Activated gamma-delta T cell treated with Interleukin-2 at 50 U/mL for 16 hours (primary cell): ENCODE measurements at places on chromosomes 7 and 10.

- no peak for DNase-seq
These were observed 684.9 kb upstream of the ANKRD30A start for GRCh38 chr10:36440539-36440938.

DNA sequence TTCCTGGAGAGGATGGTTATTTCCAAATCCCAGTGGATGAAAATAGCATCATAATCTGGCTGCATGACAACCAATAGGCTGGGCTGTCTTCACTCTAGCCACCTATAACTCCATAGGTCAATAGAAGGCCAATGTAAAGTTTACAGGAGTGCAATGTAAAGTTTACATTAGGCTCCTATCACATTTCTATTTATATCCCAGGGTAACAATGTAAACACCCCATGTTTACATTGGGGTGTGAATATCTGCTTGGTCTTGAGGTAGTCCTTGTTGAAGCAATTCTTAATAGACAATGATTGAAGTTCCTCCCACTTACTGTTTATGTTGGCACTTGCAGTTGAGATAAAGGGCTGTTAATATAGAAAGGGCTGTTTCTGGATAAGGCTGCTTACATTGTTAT, 21.5 kb downstream of the CH25H start:
- DNase-seq, result no peak

DNA sequence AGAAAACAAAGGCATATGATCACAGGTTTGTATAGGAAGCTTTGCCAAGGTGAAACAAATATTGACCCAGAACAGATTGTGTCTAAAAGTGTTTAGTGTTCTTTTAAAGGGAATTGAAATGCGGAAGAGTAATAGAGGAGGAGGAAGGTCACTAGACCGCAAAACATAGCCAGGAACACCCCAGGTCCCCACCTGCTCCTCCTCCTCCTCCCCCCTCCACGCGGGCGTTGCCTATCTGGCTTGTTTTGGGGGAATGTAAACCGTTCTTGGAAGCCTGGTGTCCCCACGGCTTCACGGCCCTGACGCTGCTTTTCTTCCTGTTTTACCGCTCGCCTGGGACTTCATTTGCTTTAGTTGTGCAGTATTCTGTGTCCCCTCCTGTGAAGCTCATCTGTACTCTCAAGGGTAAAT, 81.0 kb upstream of the PFKP start:
- DNase-seq, result no peak

GRCh38 chr7:11638011-11638774, 193.8 kb downstream of the THSD7A start:
- DNase-seq, result no peak

DNA sequence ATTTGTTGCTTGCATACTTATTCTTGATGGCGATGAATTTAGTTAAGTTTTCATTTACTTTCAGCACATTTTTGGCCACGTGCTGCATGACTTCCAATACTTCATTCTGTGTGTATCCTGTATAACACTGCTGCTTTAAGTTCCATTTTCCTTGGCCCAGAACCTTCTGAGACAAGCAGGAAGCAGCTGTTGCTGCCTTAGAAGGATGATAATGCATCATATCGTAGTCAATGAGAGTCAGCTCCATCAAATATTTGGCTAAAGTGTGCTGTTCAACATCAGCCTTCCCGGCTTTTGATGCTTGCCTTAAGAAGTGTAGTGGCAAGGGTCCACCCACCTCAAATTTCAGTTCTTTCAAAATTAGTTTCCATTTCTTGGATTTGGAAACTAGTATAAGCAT, 59.2 kb upstream of the GLCCI1 start:
- DNase-seq, result no peak

DNA sequence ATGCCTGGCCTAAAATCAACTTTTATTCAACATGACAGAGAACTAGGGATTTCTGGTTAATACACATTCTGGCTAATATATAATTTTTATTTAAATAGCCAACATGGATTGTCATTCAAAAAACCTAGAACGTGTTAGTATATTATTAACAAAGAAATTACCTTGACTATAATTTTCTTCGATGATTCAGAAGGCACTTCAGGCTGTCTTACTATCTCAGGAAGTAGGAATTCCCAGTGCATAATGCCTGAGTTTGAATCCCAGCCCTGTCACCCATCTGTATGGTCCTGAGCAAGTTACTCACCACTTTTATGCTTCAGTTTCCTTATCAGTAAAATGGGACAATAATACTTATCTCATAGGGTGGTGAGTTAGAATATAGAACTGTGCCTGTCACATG, 106.2 kb downstream of the SORCS1 start:
- DNase-seq, result no peak

DNA sequence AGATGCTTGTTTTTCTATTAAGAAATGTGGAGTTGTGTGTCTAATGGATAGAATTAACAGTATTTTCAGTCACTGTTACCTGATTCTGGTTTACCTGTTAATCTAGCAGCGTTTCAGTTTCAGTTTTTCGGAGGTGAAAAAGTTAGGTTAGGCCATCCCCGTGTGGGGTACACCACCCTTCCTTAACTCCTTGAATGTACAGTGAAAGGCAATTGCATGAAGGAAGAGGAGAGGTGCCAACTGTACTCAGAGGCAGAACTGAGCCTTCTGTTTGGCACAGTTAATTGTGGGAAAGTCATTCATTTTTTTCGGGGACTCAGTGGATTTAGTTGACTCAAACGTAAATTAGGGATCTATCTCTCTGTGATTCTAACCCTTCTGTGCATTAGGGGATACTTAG, 35.5 kb downstream of the RPA3 start:
- DNase-seq, result no peak

DNA sequence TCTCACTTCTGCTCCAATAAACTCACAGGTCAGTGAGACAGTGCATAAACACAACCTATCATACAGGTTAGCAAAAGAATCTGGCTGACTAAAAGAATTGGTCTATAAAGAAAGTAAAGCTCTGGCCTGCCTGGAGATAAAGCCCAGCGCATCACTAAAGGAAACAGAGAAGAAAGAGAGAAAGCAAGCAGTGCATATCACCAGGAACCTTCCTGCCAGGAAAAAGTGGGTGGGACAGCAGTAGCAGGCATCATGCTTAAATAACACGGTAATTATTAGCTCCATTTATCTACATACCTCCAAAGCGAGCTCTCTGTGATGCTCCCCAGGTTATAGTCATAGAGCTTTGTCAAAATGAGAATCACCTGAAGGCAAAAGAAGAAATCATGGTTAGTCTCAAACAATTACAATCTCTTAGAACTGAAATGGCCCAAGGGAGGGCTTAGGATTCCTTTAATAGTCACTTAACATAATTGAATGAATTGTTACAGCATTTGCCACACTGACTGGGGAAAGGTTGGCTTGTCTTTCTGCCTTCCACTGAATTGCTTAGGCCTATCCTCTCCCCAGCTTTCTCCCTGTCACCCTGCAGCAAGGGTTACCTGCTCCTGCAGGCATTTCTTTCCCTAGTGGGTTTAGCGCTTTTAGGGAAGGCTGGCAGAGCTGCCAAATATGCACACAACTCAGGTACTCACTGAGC, 208.1 kb downstream of the SORCS1 start:
- DNase-seq, result no peak

DNA sequence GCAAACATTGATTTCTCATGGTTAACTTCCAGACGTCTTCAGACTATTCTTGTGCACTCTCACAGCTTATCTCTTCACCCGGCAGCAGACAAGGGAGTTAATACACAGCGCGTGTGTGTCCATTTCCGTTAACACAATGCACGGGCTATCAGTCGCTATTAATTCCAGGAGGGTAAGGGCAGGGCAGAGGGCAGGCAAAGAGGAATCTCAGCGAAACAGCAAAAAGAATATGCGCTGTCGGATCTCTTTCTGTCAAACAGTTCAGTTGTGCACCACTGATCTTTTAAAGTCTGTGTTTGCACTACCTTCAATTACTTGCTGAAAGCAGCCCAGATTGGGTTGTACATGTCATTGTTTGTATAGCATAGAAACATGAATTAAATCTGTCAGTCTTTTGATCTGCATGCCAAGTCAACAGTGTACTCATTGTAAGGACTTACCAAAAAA, 41.1 kb upstream of the CABCOCO1 start:
- no peak for DNase-seq

- no peak for DNase-seq
These were observed 101.6 kb downstream of the RNF133 start for GRCh38 chr7:122597277-122597676.

GRCh38 chr10:80281292-80281691, 8.2 kb downstream of the MAT1A start:
- no peak for DNase-seq

DNA sequence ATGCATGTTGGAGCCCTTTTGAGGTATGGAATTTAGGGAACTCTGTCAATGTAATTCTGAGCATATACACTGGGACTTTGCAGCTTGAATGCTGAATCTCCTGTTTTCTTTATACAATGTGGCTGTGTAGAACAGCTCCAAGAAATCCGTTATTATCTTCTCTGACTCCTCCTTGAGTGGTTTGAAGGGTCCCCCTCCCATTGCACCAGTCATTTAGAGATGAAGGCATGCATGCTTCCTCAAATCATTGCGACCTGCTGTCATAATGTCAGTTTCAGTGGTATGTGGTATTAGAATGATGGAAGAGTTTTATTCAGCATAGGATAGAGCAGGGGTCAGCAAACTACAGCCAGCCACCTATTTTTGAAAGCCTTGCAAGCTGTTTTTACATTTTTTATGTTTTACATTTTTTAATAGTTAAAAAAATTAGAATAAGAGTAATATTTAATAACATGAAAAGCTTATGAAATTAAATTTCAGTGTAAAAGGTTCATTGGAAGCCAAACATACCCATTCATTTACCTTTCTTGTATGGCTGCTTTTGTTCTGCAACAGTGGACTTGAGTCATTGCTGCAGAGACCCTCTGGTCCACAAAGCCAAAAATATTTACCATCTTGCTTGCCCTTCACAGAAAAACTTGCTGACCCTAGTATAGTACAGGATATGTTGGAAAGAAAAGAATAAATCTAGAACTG, 8.1 kb downstream of the STK17A start:
- no peak for DNase-seq

GRCh38 chr7:79787623-79788022, 334.2 kb upstream of the MAGI2 start:
- no peak for DNase-seq

DNA sequence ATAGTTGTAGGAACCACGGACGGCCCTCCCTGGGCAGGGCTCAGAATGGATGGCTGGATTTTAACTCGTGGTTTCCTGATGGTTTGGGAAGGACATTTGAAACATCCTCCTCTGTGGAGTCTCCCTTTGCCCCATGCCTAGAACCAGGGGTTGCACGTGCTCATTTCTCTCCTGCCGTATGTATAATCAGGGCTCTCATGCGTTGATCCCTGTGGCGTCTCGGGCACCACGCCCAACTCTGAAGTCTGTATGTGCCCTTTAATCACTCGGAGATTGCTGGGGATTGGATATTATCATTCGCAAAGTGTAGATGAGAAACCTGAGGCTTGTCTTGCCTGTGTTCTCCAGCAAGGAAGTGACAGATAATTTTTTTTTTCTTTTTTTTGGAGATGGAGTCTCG, 257.1 kb downstream of the CAMK1D start:
- no peak for DNase-seq

DNA sequence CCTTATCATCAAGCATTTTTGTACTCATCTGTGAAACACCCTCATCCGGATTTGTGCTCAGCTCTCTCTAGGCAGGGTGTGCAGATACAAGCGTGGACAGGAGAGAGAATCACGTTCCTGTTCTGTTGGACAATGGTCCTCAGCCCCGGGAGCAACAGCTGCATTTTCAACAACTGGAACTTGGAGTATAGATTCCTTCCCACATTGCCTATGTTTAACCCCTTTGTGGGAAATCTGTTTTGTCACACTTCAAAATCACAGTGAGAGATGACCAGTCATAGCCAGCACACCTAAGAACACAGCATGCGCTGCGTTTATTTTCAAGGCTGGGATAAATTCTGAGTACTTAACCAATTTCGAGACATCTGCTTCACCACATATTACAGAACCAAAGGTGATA, 32.5 kb downstream of the MAP3K8 start:
- DNase-seq, result no peak

GRCh38 chr10:48453451-48454301, 147.2 kb downstream of the MAPK8 start:
- no peak for DNase-seq

GRCh38 chr7:630539-630938, 96.0 kb upstream of the DNAAF5 start:
- DNase-seq, result no peak

GRCh38 chr10:865924-866576, 65.5 kb downstream of the LARP4B start:
- no peak for DNase-seq

- no peak for DNase-seq
These were observed 64.3 kb downstream of the ZRANB1 start for GRCh38 chr10:125006188-125006680.

DNA sequence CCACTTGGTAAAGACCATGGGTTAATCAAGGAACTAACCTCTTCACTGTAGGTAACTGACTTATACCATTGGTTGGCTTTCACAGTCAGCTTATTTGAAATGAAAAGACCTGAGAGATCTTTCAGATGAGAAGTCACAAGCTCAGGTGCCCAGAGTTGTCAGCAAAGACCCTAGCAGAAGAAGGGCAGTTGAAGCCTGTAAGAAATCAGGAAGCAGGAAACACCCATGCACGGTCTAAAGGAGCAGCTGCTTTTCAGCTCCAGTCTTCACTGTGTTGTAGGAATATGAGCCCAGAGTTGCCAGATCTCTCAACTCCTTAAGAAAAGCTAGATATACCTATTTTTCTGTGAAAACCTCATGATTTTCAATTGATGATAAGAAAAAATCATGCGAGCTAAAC, 130.0 kb downstream of the ARID5B start:
- DNase-seq, result no peak

GRCh38 chr10:44437840-44438511, 53.1 kb upstream of the CXCL12 start:
- DNase-seq, result no peak

GRCh38 chr10:132452216-132452650, 55.2 kb downstream of the PWWP2B start:
- no peak for DNase-seq

GRCh38 chr7:24337180-24337579, 53.2 kb downstream of the NPY start:
- DNase-seq, result no peak

- no peak for DNase-seq
These were observed 160.0 kb upstream of the KLF6 start for GRCh38 chr10:3945026-3945425.

- no peak for DNase-seq
These were observed 99.7 kb downstream of the CCSER2 start for GRCh38 chr10:84427903-84428650.

DNA sequence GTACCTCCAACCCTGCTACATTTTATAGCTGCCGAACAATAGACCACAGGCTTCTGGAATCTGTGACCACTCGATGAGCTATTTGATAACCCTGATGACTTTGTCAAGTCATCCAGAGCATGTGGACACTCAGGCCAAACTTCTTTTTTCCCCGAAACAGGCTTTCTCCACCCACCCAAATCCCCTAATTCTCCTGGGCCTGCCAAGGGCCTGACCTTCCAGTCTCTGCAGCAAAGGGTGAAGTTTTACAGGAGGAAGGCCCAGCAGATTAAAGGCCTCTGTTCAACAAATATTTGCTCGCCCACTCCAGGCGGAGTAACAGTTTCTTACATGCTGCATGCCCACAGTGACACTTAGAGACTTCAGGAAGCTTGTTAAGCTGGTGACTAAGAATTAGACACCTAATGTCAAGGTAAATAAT, 2.0 kb downstream of the JCAD start:
- no peak for DNase-seq

GRCh38 chr10:49318755-49319154, 19.8 kb downstream of the C10orf71 start:
- DNase-seq, result no peak
